ENCODE measurements at places on chromosomes 7 and 10.
A peak's percentile ranks its signal among the peaks of the same experiment; 100 is the strongest.

DNA sequence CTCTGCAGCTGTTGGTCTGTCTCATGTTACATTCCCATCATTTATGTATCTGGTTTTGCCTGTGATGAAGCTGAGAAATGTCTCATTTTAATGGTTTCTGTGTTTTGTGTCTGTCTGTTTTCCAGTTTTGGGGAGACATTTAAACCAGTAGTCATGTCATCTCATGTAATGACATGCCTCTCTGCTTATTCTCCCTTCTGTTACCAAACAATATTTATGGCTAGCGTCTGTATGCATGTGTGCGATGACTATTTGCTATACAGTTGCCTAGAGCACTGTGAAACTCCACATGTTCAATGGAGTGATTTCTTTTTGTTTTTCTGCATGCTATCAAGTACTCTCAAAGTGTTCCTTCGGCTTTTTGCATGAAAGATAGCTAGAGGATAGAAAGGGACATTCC lies 132.0 kb downstream of the ST7 start:
- no peak for DNase-seq

- no peak for DNase-seq
Observed at GRCh38 chr7:116426428-116427156, 72.9 kb upstream of the CAV2 start.

DNA sequence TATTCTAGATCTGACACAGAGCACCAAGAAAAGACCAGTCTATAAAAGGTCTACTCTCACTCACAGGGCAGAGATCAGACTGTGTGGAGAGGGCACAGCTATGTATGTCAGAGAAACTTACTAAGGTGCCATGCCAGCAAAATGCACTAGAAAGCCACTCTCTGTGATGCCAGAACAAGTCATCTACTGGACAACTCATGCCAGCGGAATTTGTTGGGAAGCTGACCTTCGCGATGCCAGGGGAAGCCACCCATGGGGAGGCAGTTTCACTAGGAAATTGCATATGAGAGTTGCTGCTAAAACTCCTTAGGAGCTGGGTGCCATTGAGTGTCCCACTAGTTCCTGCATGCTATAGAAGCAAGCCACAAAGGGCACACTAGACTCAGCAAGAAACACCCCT lies 58.5 kb downstream of the MICU1 start:
- peak; percentile 11 for DNase-seq

DNA sequence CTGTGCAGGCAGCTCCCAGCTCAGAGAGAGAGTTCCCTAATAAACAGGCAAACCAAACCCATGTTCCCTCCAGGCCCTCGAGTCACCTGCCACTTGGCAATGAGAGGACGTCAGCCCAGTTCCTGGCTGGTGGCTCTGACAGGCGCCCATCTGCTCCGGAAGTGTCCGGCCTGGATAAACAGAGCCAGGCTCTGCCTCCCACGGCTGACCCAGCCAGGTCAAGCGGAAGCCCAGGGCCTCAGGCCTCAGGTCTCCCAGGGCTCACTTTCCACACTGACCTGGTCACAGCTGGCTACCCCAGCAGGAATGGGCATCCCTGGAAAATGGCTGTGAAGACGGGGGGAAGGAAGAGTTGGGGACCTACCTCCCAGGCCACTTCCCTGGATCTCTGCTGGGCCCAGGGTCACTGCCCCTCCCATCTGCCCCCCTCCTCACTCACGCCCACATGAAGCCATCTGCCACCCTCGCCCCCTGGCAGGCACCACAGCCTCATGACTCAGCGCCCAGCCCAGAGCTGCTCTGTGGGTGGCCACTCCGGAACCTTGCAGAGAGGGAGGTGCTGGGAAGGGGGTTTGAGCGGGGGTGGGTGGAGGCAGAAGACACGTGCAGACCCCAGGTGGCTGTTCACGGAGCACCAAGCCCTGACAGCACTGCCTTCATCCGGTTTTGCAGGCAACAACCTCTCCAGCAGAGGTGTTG lies 37.4 kb upstream of the DUSP5 start:
- DNase-seq: peak; percentile 70

- no peak for DNase-seq
Observed at GRCh38 chr10:76396134-76396533, 964.7 kb downstream of the LRMDA start.

- DNase-seq: no peak
Observed at GRCh38 chr10:44967616-44968015, 8.0 kb downstream of the RASSF4 start.

DNA sequence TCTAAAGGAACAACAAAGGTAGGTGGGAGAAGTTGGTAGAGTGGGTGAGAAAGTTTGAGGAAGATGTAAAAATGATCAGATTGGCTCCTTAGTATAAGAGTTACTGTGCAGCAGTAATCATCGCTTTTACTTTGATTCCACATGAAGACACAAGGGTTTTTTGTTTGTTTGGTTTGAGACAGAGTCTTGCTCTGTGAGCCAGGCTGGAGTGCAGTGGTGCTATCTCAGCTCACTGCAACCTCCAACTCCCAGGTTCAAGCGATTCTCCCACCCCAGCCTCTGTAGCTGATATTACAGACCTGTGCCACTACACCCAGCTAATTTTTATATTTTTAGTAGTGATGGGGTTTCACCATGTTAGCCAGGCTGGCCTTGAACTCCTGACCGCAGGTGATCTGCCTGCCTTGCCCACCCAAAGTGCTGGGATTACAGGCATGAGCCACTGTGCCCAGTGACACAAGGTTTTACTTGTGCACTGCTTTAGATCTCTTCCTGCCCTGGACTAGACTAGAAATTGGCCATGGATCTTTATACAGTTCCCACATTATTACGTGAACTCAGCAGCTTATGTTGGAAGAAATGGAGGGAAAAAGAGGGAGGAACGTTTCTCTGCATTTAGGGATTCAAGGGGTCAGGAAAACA lies 10.7 kb downstream of the LUC7L2 start:
- no peak for DNase-seq

DNA sequence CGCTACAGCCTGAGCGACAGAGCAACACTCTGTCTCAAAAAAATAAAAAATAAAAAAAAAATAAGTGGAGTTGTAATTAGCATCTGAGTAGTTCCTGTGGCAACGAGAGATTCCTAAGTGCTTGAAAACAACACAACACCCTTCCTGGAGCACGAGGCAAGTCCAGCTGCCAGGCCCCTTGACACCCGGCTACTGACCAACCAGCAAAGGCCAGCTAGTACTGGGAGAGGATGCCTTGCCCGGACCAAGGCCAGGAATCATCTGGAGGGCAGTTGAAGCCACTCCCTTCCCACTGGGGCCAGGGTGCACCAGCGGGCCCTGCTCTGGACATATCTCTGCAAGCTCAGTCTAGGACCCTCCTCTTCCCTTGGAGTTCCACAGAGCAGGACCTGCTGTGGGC lies 536 bp downstream of the C10orf105 start:
- no peak for DNase-seq

DNA sequence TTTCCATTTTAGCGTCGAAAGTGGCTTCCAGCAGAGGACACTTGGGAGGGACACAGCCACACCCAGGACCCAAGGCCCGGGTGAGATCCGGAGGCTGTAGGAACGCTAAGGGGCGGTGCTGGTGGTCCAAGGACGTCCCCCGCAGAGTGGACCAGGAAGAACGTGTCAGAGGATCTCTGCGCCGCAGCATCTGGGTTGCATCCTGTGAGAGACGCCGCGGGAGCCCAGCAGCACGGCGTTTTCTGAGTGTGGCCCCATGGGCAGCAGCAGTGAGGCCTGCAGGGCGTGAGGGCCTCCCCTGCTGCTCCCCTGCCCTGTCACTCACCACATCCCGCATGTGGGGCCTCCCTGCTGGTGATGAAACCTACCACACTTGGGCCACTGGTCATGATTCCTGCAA lies 40.5 kb upstream of the BNIP3 start:
- no peak for DNase-seq

GRCh38 chr7:16647435-16647960 lies 1.5 kb downstream of the BZW2 start:
- no peak for DNase-seq

- DNase-seq: no peak
Observed at GRCh38 chr7:106317971-106318370, 33.2 kb upstream of the NAMPT start.

- DNase-seq: peak; percentile 70
Observed at GRCh38 chr7:107563081-107563774, 492 bp downstream of the COG5 start.

DNA sequence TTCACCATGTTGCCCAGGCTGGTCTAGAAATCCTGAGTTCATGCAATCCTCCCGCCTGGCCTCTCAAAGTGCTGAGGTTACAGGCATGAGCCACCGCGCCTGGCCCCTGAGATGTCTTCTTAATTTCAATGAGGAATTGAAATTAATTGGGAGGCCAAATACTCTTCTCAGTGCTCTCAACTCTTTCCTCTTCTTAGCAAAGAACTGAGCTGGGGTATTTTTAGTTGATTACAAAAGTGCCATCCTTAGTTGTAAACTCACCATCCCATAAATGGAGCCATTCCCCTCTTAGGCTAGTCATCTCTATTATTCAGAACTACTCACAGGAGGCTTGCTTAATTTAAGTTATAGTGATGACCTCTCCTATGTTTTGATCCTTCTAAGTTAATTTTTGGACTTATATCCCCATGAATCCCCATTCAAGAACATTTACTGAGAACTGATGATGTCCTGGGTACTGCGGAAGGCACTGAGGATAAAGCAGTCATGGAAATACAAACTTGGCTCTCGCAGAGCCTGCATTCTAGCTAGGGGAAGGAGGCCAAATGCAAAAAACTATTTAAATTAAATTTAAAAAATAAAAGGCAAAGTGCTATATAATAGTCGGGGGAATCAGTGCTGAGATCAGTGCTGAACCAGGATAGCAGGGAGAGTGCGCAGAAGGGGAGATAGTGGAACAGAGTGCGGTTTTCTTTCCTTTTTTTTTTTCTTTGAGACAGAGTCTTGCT lies 145.3 kb downstream of the SFMBT2 start:
- no peak for DNase-seq

- DNase-seq: no peak
Observed at GRCh38 chr10:17547060-17547459, 70.1 kb downstream of the HACD1 start.

DNA sequence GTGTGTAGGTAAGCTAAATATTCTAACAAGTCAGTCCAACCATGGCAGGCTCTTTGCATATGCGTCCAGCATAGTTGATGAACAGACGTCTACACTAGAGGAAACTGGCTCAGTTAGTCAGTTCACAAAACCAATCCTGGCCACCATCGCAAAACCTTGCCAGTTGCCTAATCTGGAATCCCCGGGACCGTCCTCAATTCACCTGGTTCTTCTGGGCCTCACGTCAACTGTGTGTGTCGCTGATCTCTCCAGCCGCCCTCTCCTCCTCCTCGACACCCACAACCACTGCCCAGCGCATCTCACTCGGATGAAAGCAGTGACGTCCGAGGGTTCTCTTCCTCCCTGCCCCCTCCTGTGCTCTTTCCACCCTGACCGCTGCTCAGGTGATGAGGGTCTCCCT lies 217.8 kb upstream of the SH2B2 start:
- DNase-seq: no peak

- DNase-seq: no peak
Observed at GRCh38 chr10:60237977-60238758, 151.5 kb downstream of the ANK3 start.

DNA sequence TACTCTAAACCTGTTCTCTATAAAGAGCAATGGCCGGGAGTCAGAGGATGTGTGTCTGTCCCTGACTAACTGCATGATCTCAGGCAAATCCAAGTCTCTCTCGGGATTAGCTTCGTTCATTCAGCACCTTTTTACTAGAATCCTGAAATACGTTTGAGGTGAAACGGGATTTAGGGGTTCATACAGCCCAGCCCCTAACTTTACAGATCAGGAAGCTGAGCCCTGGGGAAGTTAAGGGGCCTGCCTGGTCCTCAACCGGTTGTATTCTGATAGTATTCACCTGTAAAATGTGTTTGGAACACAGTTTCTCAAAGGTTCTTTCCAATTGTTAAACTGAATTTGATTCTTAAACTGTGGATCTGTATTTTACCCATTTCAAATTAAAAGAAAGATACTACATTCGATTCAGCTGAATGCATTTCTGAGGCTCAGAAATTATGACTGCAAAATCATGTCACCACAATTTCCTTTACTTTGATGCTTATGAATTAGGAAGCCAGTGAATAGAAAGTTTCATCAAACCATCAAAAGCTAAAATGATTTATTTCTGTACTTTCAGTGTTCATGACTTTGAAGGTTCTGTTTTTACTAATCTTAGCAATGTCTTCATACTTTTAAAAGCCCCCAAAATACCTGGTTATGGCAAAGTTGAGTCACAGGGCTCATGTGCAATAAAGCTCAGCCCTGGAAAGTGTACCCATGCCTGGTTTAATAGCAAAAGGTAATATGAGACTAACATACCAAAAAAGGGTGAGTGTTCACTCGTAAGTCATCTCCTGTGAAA lies 28.9 kb upstream of the EZH2 start:
- peak; percentile 43 for DNase-seq

DNA sequence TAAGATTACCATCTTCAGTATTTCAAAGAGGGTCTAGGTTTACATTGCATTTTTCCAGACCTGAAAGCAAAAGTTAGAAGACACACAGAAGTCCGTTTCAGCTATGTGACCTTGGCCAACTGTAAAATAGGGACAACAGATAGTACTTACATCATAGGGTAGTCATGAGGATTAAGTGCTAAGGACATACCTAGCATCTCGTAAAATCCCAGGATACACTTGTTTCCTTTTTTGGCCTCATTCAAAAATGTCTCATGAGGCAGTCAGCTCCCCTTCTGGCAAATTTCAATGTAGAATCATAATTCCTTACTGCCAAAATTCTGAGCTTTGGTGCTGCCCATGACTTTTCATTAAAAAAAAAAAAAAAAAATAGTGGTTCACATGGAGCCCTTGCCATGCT lies 6.4 kb upstream of the DUSP5 start:
- DNase-seq: no peak

- peak; percentile 46 for DNase-seq
Observed at GRCh38 chr7:44530990-44531389, 10.1 kb downstream of the NPC1L1 start.

- no peak for DNase-seq
Observed at GRCh38 chr7:41747961-41748360, 45.1 kb upstream of the INHBA start.

GRCh38 chr7:127726476-127726875 lies 74.5 kb downstream of the SND1 start:
- no peak for DNase-seq

GRCh38 chr10:69696073-69696731 lies 66.2 kb downstream of the FAM241B start:
- peak; percentile 88 for DNase-seq

DNA sequence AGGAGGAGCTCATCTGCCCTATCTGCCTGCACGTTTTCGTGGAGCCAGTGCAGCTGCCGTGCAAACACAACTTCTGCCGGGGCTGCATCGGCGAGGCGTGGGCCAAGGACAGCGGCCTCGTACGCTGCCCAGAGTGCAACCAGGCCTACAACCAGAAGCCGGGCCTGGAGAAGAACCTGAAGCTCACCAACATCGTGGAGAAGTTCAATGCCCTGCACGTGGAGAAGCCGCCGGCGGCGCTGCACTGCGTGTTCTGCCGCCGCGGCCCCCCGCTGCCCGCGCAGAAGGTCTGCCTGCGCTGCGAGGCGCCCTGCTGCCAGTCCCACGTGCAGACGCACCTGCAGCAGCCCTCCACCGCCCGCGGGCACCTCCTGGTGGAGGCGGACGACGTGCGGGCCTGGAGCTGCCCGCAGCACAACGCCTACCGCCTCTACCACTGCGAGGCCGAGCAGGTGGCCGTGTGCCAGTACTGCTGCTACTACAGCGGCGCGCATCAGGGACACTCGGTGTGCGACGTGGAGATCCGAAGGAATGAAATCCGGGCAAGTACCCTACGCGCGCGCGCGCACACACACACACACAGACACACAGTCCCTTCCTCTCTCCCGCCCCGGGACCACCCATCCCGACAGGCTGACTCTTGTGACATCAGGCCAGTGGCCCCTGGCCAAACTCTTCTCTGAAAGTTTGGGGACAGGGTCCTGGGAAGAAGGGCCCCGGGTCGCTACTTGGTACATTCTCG lies 538 bp downstream of the TRIM8 start:
- peak; percentile 90 for DNase-seq
